ENCODE measurements at places on chromosomes 11 and 22.

- no peaks in the 10 kb centered on the region for H3K27me3 ChIP-seq
- no peaks in the 10 kb centered on the region for H3K4me1 ChIP-seq
- no peaks in the 10 kb centered on the region for H3K36me3 ChIP-seq
- no peak for DNase-seq
- H3K4me3 ChIP-seq: no peak overlapping the region
- no peak overlapping the region for H3K27ac ChIP-seq
Measured at GRCh38 chr11:1925373-1926155, 6.1 kb downstream of the TNNT3 start.

- H3K27ac ChIP-seq: no peak overlapping the region
- DNase-seq: peak; percentile 68
- H3K27me3 ChIP-seq: no peaks in the 10 kb centered on the region
- H3K36me3 ChIP-seq: no peaks in the 10 kb centered on the region
- no peak overlapping the region for H3K4me3 ChIP-seq
Measured at GRCh38 chr11:130785380-130786116, 130.7 kb downstream of the SNX19 start.

GRCh38 chr22:16387088-16387487 is 205.5 kb downstream of the CCT8L2 start:
- no peak overlapping the region for H3K4me3 ChIP-seq
- H3K4me1 ChIP-seq: no peaks in the 10 kb centered on the region
- no peaks in the 10 kb centered on the region for H3K36me3 ChIP-seq

GRCh38 chr11:1276041-1276790 is 33.2 kb downstream of the TOLLIP start:
- no peak for DNase-seq
- no peak overlapping the region for H3K27ac ChIP-seq
- no peaks in the 10 kb centered on the region for H3K36me3 ChIP-seq
- H3K4me3 ChIP-seq: no peak overlapping the region
- H3K27me3 ChIP-seq: no peaks in the 10 kb centered on the region

DNA sequence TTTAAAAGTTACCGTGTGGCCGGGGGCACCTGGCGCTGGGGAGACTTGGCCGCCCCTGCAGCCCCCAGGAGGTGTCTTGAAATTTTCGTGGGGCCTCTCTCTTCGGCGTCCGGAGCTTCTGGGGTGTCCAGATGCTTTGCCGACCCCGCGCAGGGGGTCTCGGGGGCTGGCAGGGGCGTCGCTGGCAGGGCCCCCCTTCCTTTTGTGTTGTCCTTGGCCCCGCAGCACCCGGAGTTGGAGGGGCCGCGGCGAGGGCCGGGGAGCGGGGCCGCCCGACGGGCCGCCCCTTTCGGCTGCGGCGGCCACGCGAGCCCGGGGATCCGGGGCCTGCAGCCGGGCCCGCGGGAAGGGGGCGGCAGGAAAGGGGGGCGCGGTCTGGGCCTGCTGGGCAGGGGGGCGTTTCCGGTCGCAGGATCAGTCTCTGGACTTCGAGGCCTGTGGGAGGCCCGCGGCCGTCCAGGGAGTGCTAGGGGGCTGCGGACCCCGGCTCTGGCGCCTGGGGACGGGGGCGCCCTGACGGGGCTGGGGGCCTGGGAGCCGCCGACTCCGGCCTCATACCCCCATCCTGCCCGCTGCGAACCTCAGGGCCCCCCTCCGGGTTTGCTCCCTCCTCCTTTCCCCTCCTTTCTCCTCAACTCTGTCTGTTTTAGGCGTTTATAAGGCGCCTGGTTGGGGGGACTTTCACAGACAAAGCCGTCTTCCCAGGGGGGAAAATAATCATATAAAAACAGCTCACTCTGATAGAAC is 869 bp downstream of the ZC3H7B start:
- 0 out of 2 replicates have a peak overlapping the region, but pooled peaks have one; percentile 66 for H3K27ac ChIP-seq
- H3K4me3 ChIP-seq: peak overlapping the region; percentile 95
- DNase-seq: peak; percentile 64
- H3K36me3 ChIP-seq: no peaks in the 10 kb centered on the region

DNA sequence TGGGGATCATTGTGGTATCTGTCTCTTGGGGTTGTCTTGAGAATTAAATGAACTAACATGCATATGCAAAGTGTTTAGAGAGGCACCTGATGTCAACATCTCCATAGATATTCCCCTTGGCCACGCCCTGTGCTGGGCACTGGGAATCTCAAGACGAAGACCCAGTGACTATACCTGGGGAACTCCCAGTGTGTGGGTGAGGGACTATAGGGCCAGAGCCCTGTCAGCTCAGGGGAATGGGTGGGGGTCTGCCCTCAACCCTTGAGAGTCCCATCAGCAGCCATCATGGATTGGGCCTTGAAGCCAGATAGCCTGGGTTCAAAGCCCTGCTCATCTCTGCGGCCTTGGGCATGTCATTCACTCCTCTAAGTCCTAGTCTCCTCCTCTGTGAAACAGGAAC is 21.6 kb upstream of the LMO1 start:
- no peak for DNase-seq
- no peak overlapping the region for H3K4me3 ChIP-seq
- H3K4me1 ChIP-seq: peaks cover 15% of the 10 kb centered on the region
- no peaks in the 10 kb centered on the region for H3K36me3 ChIP-seq
- peaks cover 32% of the 10 kb centered on the region for H3K27me3 ChIP-seq

DNA sequence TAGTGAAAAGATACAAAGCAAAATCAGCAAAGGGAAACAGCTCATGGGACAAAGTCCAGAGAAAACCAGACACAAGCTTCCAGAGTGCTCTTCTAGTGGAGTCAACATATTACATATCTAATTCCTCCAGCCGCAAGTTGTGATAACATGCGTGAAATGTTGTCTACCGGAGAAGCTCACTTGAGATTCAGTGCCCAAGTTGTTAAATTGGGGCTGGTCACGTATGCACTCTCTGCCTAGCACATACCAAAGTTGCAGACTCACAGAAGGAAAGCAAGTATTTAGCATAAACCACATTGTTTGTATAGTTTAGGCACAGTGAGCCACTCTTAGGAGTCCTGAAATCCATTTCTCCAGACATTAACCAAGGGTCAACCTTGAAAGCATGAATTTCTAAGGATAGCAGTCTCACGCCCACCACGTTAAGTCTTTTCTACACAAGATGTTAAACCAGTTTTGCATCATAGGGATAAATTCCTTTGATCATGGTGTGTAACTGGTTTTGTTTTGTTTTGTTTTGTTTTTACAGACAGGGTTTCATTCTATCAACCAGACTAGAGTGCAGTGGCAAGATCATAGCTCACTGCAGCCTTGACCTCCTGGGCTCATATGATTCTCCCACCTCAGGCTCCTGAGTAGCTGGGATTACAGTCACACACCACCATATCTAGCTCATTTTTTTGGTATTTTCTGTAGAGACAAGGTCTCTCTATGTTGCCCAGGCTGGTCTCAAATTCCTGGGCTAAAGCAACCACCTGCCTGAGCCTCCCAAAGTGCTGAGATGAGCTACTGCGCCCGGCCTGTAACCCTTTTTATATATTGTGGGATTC is 39.5 kb upstream of the EP300 start:
- no peaks in the 10 kb centered on the region for H3K27me3 ChIP-seq
- H3K4me3 ChIP-seq: no peak overlapping the region
- no peaks in the 10 kb centered on the region for H3K36me3 ChIP-seq
- no peak for DNase-seq
- no peaks in the 10 kb centered on the region for H3K4me1 ChIP-seq

GRCh38 chr11:31449040-31449439 is 60.4 kb downstream of the IMMP1L start:
- no peak for DNase-seq
- H3K4me1 ChIP-seq: no peaks in the 10 kb centered on the region
- no peaks in the 10 kb centered on the region for H3K36me3 ChIP-seq
- no peaks in the 10 kb centered on the region for H3K27me3 ChIP-seq
- H3K27ac ChIP-seq: no peak overlapping the region

DNA sequence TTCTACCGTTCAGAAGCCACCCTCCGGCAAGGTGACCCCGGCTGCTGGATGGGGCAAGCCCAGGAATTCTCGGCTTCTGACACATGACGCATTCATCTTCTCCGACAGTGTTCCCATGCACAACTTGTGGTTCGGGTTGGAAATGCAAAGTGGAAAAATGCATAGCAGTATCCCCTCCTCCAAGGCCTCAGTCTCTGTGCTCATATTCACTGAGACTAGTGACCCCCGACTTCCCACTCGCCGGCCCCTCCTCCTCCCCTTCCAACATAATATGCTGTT is 70.0 kb upstream of the NTM start:
- no peak for DNase-seq
- no peak overlapping the region for H3K4me3 ChIP-seq
- peaks cover 44% of the 10 kb centered on the region for H3K4me1 ChIP-seq
- H3K27me3 ChIP-seq: no peaks in the 10 kb centered on the region
- peaks cover 12% of the 10 kb centered on the region for H3K36me3 ChIP-seq
- no peak overlapping the region for H3K27ac ChIP-seq

All from GM23338 (cell line).